Cortex of kidney (tissue), 1 donor: ENCODE measurements at places on chromosomes 4 and X.

- DNase-seq, result no peak
These were observed 82.4 kb downstream of the ITIH6 start for GRCh38 chrX:54715621-54716020.

DNA sequence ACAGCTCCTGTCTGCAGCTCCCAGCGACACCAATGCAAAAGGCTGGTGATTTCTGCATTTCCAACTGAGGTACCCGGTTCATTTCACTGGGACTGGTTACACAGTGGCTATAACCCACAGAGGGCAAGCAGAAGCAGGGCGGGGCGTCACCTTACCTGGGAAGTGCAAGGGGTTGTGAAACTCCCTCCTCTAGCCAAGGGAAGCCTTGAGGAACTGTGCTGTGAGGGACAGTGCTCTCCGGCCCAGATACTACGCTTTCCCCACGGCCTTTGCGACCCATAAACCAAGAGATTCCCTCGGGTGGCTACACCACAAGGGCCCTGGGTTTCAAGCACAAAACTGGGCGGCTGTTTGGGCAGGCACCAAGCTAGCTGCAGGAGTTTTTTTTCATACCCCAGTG, 218.9 kb downstream of the PPP3CA start:
- no peak for DNase-seq

DNA sequence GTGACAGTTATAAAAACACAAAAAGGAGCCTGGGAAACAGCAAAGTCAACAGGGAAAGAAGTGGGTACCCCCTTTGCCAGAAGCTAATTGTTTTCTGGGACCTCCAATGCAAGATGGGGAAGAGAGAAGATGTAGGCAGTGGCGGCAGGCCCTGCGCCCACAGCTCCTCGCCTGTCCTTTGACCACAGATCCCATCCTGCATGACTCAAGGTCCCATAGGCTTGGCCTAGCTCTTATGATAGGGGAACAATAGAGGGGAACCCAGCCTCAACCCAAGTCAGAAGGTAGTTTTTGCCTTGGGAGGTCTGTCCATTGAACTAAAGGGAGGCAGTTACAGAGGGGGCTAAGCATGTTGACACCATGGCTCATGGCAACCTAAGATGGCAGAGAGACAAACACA, 14.2 kb downstream of the ZMYM3 start:
- DNase-seq, result no peak

DNA sequence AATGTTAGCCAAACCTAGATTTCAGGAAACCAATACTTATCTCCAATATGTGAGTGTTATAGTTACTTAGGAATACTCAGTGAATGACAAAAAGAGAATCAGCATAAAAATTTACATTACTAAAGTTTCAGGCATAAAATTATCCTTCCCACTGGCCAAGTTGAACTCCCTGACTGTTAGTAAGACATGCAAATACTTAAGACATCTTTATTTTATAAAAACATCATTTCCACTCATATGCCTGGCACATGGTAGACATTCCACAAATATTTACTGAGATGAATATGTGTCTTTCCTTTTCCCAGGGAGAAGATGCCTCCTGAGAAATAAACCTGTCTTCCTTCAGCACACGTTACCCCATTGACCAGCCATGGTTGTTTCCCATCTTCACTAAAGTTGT, 7.3 kb downstream of the VEGFD start:
- DNase-seq, result no peak

DNA sequence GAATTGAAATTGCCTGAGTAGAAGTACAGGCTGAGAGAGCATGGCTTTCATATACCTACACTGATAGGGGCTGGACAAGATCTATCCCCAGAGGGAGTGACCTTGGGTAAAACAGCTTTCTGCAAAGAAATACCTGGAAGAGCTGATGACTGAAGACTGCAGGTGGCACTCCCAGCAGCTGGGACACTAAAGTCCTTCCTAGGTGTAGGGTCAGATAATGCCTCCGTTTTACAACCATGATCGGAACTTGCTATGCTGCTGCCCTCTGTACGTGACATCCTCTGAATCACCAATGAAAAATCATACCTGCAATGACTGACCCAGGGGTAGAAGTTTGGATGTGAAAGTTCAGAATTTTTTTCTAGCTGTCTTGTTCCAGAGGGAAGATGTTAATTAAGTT, 107.2 kb upstream of the WDR1 start:
- DNase-seq, result no peak

DNA sequence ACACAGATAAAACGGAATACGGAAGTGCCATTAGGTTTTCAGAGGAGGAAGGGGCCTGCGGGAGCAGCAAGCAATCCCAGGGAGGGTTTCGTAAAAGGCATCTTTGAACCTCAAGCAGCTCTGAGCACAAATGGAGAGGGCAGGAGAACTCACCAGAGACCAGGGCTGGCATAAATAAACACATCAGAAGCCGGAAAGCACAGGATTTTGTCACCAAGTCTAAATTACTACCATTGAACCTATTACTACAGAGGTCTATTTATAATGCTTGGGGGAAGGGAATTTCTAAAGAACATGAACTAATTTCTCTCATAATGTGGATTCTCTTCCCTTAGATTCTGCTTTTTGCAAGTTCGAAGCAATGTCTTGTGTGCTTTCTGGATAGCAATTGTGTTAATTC, 39.6 kb upstream of the MBTPS2 start:
- no peak for DNase-seq

DNA sequence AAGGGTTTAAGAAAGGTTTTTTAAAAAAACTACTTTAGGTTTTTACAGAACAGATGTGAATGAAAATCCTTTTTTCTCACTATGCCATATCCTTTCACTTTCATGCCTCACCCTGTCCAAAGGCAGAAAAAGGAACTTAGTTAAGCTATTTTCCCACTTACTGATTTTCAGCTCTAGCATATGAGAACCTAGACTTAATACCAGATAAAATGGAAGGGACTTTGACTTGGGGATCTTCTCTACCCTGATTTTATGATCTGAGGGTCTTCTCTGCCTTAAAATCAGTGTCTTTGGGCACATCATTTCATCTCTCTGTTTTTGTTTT, 42.4 kb downstream of the FNIP2 start:
- DNase-seq, result no peak

DNA sequence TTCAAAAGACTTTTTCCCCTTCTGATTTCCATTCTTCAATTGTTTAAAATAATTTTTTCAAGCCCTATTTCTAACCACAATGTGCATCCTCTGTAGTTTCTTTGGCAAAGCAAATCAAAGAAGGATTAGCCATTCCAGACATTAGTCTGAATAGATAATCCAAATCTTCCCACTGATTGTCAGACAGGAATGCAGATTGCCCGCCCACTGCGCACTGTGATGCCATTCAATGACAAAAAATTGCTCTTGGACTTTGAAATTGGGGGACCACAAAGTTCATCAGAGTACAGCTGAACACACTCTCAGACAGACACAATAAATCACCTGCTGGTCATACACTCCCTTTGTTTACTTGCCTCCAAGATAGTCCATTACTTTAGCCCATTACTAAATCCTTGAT, 216.5 kb upstream of the DKK2 start:
- no peak for DNase-seq

DNA sequence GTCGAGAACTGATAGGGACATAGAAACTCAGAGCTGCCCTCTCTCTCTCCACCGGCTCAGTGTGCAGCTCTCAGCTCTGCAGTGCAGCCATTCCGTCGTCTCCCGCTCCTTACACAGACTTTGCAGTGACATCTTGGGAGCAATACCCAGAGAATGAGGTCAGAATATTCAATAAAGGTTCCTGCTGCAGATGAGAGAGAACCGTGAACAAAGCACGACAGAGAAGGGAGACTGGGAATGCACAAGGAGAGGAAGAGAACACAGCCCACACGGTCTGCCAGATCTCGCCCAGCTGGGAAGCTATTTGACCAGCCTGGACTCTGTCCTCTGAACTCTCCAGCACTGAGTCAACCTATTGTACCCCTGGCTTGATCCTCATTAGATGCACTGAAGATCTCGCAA, 118.0 kb upstream of the PPARGC1A start:
- no peak for DNase-seq

DNA sequence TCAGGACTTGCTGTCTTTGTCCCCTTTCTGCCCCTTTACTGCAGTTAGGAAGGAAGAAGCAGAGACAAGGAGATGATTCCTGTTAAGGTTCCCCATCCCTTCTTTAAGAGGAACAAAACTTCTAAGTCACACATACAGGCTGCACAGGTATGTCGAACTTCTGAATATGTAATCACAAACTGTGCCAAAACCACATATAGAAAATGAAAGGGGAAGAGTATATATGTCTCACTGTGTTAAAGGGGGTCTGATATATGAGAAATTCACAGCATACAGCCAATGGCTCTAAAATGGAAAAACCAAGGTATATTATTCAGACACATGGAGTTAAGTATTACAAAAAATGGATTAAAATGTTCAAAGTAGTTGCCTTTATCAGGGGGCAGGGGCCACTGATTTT, 11.7 kb downstream of the CFAP97 start:
- no peak for DNase-seq

- DNase-seq, result no peak
These were observed 873.8 kb downstream of the GLUD2 start for GRCh38 chrX:121921258-121921657.

GRCh38 chr4:37268319-37268718, 23.8 kb downstream of the NWD2 start:
- DNase-seq, result no peak

DNA sequence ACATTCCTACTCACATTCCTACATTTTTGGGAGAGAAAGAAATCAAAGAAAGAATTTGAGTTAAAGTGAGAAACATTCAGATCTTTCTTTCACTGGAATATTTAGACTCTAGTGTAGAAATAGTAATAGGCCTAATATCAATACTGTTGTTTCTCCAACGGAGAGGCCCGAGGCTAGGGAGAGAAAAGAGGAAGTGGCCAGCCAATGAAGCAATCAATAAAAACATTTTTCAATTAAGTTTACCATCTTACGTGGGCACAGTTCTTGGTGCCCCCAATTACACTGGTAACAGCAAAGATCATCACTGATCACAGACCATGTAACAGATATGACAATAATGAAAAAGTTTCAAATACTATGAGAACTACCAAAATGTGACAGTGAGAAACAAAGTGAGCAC, 281.4 kb downstream of the GPM6A start:
- DNase-seq, result no peak

DNA sequence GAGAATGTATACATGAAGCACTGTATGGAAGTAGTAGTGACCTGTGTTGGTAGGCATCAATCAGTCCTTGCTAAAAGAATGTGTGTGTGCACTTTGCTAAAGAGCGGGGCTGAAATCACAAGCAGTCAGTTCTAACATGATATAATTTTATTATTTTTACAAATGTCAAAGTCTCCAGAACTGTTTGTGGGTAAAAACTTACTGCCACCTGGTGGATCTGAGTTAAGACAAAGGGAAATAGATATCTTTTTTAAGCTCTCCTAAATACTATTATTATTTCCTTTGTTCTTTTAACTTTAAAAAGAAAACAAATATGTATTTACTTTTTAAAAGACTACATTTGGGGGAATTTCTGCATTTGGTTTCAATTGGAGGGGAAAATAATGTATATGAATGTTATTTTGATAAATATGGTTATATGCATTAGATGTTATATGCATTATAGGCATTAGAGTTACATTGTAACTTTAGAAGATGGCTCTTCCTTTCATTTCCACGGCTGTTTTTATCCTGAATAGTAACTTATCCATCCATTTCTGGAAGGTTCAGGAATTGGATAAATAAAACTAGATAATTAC, 7.8 kb upstream of the CLOCK start:
- no peak for DNase-seq

- DNase-seq, result no peak
These were observed 1.0 kb upstream of the RELL1 start for GRCh38 chr4:37687194-37687562.

- DNase-seq, result no peak
These were observed 576.6 kb upstream of the FRG1 start for GRCh38 chr4:189364032-189364449.

GRCh38 chrX:78747489-78747888, at the start of gene LPAR4:
Gene LPAR4, plus strand, starts transcription at chrX:78747720. Its CDS starts 7,150 bp downstream, at chrX:78754870.
- no peak for DNase-seq

- DNase-seq, result no peak
These were observed 412.6 kb downstream of the IQCM start for GRCh38 chr4:149403081-149403480.

DNA sequence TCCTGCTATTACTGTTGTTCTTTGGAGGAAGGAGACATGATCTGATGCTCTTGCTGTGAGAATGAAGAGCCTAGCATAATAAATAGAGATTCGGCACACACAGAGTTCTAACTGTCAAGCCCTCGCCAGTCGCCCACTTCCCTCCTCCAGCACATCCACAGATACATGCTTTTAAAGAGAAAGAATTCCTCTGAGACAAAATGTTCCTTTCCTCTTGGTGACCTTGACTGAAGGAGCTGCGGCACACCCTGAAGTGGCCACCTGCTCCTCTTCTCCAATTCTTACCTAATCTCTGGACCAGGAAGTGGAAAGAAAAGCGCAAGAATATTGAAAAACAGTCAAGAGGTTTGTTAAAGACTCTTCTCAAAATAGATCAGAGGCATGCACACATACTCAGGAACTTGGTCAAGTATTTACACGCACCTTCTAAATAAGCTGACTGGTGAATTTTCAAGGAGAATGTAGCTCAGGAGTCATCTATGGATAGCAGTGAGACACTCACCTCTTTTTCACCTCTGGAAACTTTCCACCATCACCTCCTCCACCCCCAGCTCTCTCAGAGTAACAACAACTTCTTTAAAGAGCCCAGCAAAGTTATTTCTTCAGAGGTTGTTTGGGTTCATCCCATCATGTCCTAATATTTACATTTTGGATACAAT, 95.4 kb downstream of the PARM1 start:
- DNase-seq, result no peak

GRCh38 chr4:36003051-36003450, 241.3 kb downstream of the ARAP2 start:
- DNase-seq, result no peak

GRCh38 chrX:25941087-25941486, 197.1 kb upstream of the MAGEB18 start:
- no peak for DNase-seq

GRCh38 chr4:25704516-25704915, 48.9 kb downstream of the SLC34A2 start:
- no peak for DNase-seq

- no peak for DNase-seq
These were observed 73.1 kb upstream of the IL13RA1 start for GRCh38 chrX:118654331-118654730.

GRCh38 chrX:151042842-151043241, 59.7 kb downstream of the HMGB3 start:
- DNase-seq, result no peak

- DNase-seq, result no peak
These were observed 21.2 kb downstream of the PTTG2 start for GRCh38 chr4:37981425-37981824.

- DNase-seq, result no peak
These were observed 15.9 kb upstream of the MAP9 start for GRCh38 chr4:155392481-155393184.

GRCh38 chr4:168842186-168842585, 167.9 kb downstream of the CBR4 start:
- DNase-seq, result no peak

GRCh38 chrX:68723491-68724155, 76.2 kb downstream of the STARD8 start:
- DNase-seq, result no peak

GRCh38 chrX:133747196-133747595, 238.2 kb downstream of the GPC3 start:
- no peak for DNase-seq
